ENCODE measurements at places on chromosomes 5 and 9.

DNA sequence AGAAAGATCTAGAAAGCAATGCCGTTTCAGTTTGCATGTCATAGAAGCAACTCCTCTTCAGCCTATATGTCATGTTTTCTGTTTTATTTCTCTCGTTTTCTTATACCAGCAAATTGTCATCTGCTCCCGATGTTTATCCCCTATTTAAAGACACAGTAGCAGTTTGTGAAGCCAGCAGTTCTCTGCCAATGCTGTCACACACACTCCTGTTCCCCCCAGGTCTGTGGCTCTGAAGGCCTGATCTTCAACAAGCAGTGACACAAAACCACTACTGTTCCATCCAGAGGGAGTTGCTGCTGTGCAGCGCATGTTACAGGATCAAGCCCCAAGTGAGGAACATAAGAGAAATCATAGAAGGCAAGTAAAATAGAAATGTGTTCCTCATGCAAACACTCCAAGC lies 364.1 kb upstream of the SLC30A5 start:
- no peak for DNase-seq

- DNase-seq: peak; percentile 77
These were observed at the start of gene ZNF300 for GRCh38 chr5:150904479-150905311. TSS of gene ZNF300 (minus strand) at chr5:150904980. CDS start at chr5:150903155, 1,825 bp downstream.

DNA sequence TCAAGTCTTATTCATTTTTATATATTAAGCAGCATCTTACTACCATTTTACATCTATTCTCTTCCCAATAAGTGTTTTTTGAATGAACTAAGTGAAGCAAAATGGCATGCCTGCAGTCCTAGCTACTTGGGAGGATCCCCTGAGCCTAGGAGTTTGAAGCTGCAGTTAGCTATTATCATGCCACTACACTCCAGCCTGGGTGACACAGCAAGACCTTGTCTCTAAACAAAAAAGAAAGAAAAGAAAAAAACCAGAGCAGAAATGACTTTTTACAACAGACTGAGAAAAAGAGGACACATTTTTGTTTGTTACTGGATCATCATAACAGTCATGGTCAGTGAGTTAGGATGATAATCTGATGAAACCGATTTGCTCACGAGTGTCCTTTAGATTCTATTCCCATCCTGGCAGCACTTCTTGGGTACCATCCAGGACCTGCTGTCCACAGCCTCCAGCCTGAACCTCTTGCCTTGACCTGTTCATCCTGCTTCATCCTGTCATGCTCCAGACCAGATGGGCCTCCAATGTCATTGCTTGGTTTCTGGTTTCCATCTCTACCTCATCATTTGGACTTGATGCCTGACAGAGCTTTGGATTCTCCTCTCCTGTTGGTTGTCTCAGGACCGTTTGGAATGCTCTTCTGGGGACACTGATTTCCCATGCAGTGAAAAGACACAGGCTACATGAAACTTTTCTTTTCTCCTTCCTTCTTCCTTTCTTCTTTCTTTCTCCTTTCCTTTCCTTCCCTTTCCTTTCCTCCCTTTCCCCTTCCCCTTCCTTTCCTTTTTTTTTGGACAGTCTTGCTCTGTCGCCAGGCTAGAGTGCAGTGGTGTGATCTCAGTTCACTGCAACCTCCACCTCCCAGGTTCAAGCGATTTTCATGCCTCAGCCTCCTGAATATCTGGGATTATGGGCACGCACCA lies 50.1 kb upstream of the GLRX start:
- DNase-seq: no peak

- peak; percentile 24 for DNase-seq
These were observed 291.2 kb downstream of the CDH10 start for GRCh38 chr5:24353611-24354010.

GRCh38 chr5:169221519-169221918 lies 79.4 kb downstream of the SLIT3 start:
- no peak for DNase-seq

DNA sequence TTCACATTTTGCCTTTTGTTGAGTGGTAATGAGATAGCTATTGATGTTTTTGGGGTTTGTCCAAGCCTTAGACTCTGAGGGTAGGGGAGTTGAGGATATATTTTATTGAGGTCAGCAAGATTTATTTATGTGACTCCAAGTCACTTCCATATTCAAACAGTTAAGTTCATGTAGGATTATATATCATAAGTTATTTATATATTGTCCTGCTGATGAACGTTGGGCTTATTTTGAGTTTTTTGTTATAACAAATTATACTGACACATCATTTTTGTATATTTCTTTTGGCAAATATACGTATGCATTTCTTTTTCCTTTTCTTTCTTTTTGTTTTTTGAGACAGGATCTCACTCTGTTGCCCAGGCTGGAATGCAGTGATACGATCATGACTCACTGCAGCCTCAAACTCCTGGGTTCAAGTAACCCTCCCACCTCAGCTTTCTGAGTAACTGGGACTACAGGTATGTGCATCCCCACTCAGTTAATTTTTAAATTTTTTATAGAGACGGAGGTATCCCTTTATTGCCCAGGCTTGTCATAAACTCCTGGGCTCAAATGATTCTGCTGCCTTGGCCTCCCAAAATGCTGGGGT lies 23.5 kb upstream of the IL12B start:
- no peak for DNase-seq

GRCh38 chr9:96020792-96021550 lies 145.5 kb downstream of the ERCC6L2 start:
- no peak for DNase-seq

- DNase-seq: no peak
These were observed 5.2 kb upstream of the SLC22A5 start for GRCh38 chr5:132364319-132364718.

DNA sequence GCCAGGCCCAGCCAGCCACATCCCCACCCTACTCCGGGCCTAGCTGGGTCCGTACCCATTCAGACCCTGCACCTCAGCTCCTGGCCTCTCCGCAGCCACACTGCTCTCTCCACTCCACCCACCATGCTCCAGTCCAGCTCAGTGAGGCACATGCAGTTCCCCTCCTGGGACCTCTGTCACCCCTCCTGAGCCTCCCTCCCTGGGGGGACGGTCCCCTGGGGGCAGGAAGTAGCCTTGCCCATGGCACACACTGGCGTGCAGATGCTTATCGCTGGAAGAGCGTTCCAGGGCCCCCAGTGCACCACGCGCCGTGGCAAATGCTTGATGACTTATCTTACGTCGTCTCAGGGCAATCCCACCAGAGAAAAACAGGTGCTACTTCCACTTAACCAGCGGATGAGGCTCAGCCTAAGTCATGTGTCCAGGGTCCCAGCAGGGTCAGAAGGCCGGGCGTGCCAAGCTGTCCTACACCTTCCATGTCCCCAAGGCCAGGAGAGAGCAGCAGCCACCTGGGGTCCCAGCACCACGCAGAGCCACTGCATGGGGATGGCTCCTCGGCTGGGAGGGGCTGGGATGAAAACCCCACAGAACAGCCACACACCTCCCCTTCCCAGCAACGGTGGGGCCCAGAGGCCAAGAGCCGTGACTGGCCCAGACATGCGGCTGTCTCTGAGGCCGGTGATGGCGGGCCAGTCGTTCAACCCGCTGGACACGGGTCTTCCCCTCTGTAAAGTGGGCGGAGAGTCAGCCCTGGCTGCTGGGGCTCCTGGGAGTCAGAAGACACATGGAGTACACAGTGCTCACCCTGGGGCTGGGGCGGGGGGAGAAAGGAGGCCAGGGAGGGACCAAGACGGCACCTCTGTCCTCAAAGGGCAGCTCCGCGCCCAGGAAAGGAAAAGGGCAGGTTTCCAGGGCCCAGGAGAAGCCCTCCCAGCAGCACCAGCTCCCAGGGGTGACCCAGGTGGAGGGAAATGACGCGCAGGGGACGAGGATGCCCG lies 2.6 kb upstream of the CCDC187 start:
- no peak for DNase-seq

- no peak for DNase-seq
These were observed 29.5 kb downstream of the C5orf15 start for GRCh38 chr5:133938929-133939328.

- no peak for DNase-seq
These were observed 104.8 kb downstream of the PAX5 start for GRCh38 chr9:36929350-36929675.

DNA sequence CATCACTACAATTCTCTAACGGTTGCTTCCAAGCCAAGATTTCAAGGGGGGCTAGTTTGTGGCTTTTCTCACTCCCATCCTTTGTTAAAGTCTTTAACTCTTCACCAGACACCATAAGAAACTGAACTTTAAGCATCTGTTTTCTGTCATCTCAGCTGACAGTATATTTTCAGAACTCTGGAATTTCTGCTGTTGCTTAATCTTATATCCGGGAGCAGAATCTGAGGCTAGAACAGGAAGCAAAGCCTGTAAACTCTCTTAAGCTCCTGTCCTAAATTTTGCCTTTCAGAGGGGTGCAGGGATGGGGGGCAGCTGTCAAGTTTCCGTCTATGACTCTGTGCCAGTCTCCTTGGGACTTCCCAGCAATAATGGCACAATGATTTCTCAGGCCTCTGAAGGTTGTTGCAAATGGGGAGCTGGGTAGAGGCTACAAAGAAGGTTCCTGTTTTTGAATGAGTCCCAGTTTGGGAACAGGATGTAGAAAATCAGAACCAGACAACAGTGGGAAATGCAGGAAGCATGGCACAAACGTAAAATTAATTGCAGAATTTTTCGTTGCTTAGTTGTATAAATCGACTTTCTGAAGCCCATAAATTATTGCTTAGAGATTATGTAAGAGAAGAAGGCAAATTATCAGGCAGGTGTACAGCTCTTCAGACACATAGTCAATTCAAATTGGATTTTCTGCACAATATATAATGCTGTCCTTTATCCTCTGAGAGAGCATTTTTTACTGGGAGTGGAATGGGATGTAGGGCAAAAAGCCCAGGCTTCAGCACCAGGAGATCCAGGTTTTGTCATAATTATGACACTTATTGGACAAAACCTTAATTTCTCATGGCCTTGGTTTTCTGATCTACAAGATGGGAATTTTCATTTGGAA lies 430.9 kb downstream of the DMAC1 start:
- no peak for DNase-seq

GRCh38 chr9:126327006-126327713 lies 531 bp downstream of the MVB12B start:
- DNase-seq: peak; percentile 38

GRCh38 chr5:127352068-127352467 lies 61.5 kb downstream of the MEGF10 start:
- no peak for DNase-seq

DNA sequence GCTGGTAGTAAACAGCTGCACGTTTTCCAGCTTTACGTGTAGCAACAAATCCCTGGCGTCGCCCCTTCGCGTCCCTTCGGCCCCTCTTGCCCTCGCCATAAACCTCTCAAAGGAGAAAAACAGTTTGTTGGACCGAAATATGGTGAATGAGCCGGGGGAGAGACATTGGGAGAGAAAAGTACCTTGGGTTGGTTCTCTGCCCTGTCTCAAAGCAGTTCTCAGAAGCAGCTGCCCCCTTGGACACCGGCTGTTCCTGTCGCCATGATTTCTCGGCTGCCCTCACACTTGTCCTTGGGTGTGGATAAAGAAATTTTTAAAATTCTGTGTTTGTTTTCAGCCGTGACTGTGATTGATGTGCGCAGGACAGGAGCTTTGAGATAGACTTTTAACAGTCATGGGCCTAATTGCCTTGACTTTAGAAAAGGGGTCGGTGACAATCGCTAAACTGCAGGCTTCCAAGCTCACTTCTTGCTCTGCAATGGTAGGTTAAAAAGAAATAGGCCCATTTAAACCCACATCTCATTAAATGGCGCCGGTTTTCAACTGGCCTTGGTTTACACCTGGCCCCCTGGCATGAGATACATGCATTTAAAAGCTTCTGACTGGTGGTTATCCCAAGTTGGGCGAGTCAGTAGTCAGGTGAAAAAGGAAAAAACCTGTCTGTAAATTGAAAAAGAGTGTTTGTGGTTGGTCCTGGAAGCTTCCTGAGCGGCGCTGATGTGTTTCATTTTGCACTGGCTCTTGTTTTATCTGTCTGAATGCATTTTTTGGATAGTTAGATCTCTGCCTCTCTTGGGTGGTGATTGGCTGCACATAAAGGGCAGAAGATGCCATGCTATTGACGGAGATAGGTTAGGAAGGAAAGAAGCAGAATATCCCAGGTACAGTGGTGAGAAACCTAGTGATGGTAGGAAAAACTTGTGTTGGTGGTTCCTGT lies 983 bp downstream of the RCL1 start:
- peak; percentile 15 for DNase-seq

DNA sequence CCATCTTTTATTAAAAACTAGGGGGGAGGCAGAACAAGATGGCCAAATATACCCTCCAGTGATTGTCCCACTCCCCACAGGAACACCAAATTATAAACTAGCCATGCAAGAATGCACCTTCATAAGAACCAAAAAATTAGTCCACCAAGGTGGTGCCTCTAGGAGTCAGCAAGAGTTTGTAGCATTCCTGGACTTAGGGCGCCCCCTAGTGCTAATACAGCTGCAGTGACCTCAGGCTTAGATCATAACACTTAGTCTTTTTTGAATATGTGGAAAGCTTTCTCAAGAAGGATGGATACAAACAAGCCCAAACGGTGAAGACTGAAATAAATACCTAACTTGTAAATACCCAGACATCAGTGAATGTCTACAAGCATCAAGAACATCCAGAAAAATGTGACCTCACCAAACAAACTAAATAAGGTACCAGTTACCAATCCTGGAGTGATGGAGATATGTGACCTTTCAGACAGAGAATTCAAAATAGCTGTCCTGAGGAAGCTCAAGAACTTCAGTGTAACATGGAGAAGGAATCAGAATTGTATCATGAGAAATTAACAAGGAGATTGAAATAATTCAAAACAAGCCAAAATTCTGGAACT lies 19.3 kb downstream of the PPIP5K2 start:
- no peak for DNase-seq

- DNase-seq: no peak
These were observed 18.5 kb downstream of the FOCAD start for GRCh38 chr9:20702570-20702969.

DNA sequence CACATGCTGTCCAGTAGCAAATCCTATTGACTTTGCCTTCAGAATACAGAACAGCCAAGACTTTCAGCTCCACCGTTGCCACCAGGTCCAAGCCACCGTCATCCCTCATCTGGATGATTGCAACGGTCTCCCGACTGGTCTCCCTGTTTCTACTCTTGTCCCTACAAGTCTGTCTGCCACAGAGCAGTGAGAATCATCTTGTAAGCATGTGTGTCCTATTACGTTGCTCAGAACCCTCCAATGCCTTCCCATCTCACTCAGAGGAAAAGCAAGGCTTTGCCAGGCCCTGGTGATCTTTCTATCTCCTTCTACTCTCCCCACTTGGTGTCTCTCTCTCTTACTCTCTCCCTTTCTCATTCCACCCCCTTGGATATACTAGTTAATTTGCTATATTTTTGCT lies 76.7 kb upstream of the GDNF start:
- no peak for DNase-seq

DNA sequence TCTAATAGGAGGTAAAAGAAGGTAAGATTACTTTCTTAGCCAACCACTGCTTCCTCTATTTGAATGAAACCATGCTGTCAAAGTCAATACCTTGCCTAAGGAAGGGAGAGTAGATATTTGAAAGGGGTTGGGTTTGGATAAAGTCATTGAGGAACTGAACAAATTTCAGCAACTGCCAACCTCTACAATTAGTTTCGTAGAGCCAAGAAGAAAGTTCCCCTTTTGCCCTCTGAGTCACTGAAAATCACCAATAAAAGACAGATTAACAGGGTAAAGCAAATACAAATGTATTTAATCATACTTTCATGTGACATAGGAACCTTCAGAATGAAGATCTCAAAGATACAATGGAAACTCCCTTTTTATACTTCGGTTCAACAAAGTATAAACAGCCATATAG lies 615.7 kb downstream of the GABRG2 start:
- DNase-seq: no peak

Measured in DMS79 (cell line).